ENCODE measurements at places on chromosomes 2 and 18. TPM values are rescaled to one million over a fixed set of nuclear protein-coding genes. Genes with fewer than 3 reads are reported as not detected.

DNA sequence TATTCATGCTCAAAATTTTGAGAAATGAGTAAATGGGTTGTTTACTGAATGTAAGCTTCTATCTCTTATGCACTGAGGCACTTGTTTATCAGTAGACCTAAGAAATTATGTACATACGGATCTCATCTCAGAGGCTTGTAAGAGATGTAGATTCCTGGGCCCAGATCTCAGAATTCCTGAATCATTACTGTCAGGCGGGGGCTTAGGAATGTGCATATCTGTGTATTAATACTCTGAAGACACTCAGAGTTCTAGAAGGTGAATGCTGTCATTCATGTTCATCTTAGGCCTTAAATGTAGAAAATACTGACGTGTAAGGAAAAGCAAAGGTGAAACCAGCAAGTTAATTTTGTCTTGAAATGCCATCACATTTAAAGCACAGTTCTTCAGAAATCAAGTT lies 169.6 kb downstream of the FMNL2 start:
- no peak for DNase-seq
- no peak overlapping the region for H3K27ac ChIP-seq
- peaks cover 6% of the 10 kb centered on the region for H3K4me1 ChIP-seq
- H3K4me3 ChIP-seq = no peak overlapping the region
- no peaks in the 10 kb centered on the region for H3K27me3 ChIP-seq
- H3K36me3 ChIP-seq = no peaks in the 10 kb centered on the region

CHRNA1 gene
- not detected for total RNA-seq

DNA sequence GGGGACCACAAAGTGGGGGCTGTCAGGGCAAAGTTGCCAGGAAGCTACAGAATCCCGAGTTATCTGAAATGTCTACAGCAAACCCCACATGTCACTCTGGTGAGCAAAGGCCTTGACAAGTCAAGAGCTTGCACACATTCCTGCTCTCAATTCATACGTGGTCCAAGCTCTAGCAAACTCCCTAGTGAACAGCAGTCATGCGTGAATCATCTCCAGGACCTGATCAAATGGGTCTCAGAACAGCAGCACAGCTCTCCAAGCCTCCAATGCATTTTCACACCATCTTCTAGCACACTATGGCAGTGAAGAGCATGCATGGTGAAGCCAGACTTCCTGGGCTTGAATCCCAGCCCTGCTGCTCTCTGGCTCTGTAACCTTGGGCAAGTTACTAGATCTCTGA lies 68.5 kb downstream of the MYO5B start:
- no peak overlapping the region for H3K4me3 ChIP-seq

TMEM178A gene
- 7.5 TPM for total RNA-seq

DNA sequence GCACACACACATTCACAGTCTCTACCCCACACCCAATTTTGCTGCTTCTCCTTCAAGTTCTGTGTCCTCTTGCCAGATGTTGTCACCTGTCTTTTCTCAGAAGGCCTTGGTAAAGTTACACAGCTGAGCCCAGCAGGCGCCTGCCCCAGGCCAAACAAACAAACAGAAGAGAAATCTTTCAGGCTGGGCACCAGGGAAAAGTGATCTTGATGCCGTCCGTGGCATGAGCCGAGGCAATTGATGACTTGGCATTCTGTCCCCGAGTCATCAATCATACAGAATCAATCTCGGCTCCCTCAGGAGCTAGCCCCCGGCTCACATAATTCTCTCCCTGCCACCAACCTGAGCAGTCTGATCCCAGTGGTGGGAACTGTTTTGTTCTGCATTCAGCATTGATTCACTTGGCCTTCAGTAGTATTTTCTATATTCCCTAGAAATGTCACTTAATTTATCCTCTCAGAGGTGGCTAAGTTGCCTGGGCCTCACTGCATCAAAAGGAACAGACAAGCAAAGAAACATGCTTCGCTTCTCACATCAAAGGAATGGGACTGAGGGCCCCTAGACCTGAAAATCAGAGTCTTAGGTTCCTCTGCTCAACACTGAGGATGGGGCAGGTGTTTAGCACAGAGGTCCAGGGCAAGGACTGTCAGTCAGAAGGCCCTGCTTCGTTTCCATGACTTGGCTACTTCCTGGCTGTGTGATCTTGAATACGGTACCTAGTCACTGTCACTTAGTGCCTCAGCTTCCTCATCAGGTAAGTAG lies 278.8 kb upstream of the CELF4 start:
- no peak overlapping the region for H3K27ac ChIP-seq
- no peaks in the 10 kb centered on the region for H3K36me3 ChIP-seq
- H3K4me1 ChIP-seq = peaks cover 6% of the 10 kb centered on the region
- H3K4me3 ChIP-seq = no peak overlapping the region

RNPEPL1 gene
- 22.5 TPM for total RNA-seq

DNA sequence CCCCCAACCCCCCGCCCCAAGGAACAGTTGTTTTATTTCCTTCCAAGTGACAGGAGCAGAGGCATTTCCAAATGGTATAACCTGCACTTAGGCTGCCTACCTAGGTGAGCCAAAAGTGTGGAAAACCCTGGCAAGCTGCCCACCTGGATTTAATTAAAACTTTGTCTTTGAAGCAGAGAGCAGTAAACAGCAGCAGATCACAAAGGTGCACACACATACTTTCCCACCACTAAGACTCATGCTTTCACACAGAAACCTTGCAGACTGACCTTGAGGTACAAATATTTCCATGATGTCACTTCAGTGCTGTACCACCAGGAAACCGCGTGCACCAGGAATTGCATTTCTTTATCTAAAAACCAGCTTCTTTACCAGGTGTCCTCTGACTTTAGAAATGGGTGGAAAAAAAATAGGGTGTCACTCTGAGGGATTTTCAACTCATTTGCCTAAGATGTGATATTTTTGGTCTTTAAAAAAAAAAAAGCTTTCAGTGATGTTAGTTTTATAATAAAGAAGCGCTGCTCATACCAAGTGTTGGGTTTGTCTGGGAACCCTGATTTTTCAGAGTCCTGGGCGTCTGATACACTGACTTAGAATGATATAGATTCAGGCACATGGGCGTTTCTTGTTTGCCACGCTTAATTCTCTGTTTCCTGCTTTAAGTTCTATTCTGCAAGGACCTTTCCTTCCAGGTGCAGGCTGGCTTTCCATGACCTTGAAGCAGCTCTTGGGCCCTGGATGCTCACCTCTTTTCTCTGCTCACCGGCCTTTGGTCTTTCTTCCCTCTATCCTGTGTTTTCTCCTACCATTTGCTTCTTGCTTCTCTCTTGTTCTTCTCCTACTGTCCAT lies 70.7 kb upstream of the BCL2L11 start:
- peaks cover 4% of the 10 kb centered on the region for H3K36me3 ChIP-seq
- no peak for DNase-seq
- no peak overlapping the region for H3K4me3 ChIP-seq
- no peaks in the 10 kb centered on the region for H3K27me3 ChIP-seq
- H3K27ac ChIP-seq = no peak overlapping the region
- no peaks in the 10 kb centered on the region for H3K4me1 ChIP-seq

DNA sequence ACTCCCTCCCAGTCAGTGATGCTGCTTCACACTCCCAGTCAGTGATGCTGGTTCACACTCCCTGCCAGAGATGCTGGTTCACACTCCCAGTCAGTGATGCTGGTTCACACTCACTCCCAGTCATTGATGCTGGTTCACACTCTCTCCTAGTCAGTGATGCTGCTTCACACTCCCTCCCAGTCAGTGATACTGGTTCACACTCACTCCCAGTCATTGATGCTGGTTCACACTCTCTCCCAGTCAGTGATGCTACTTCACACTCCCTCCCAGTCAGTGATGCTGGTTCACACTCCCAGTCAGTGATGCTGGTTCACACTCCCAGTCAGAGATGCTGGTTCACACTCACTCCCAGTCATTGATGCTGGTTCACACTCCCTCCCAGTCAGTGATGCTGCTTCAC lies 34.3 kb upstream of the KCNG2 start:
- no peak overlapping the region for H3K4me3 ChIP-seq
- H3K27me3 ChIP-seq = no peaks in the 10 kb centered on the region
- no peaks in the 10 kb centered on the region for H3K4me1 ChIP-seq
- no peak overlapping the region for H3K27ac ChIP-seq
- DNase-seq = no peak
- peaks cover 2% of the 10 kb centered on the region for H3K36me3 ChIP-seq

Data from H9 (cell line).